ENCODE measurements at places on chromosomes 6 and 20.

DNA sequence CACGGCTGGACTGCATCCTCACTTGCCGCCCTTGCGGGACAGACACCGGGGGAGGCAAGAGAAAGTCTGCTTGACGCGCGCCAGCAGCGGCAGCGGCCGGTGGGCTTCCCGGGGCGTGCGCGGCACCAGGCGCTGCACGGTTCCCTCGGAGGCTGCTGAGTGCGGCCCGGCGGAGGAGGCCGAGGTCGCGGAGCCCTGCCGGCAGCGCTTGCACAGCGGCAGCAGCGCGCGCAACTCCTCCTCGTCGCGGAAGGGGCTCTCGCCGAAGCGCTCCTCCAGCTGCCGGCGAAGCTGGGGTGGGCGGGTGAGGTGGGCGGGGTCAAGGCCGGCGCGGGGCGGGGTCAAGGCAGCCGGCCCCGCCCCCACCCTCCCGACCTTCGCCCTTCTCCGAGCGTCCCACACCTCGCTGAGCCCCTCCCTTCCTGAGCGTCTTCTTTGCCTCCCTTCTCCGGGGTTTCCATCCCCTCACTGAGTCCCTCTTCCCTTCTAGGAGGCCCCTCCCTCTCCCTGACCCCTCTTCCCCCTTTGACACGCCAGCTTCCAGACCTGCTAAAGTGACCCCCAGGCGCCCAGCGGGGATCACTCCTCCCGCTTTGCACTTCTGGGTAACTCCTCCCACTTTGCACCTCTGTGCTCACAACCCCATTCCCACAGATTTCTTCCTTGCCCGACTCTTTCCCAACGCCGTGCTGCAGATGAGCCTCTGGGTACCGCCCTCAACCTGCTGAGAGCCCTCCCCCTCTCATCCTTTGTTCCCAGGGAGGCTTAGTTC, 8.8 kb downstream of the DUSP15 start:
- peak; percentile 82 for DNase-seq

GRCh38 chr20:45163083-45163803, 11.5 kb upstream of the PI3 start:
- DNase-seq: no peak

DNA sequence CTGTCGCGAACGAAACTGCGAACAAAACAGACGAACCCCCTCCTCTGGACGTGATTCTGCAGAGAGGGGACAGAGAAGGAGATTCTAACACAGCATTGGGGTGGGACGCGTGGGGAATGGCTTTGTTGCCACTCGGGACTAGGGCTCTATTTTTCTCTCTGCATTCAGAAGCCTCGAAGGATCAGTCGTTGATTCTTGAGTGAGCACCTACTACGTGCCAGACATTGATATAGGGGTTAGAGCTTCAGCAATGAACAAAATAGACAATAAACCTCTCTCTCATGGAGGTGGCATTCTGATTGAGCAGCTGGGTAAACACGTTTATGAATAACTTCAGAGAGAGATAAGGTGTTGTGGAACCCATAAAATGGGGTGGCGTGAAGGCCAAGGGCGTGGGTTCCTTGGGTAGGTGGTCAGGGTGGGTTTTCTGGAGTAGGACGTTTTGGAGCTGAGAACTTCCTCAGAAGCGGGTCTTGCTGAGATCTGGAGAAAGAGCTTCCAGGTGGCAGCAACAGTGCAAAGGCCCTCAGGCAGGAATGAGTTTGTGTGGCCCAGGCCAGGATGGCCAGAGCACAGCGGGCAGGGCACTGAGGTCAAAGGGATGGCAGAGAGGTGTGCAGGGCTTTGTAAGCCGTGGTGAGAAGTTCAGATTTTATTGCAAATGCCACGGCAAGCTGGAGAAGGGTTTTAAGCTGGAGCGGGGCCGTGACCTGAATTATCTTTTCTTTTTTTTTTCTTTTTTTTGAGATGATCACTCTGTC, 884 bp downstream of the SLC2A10 start:
- DNase-seq: no peak

- no peak for DNase-seq
Measured at GRCh38 chr6:134510142-134510541, 192.2 kb upstream of the SGK1 start.

DNA sequence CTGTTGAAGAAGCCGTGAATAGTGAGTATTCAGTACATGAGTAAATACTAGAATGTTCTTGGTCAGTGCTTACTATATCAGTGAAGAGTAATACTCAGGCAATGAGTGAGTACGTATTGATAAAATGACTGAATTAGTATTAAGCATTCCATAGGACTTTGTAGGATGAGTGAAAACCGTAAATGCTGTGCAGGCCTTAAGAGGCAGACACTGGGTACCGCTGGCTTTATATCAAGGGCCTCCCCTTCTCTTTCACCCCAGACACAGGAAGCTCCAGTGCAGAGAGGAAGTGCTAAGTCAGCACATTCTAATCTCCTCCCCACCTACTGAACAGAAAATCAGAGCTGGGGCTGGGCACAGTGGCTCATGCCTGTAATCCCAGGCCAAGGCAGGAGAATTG, 24.2 kb downstream of the POFUT1 start:
- no peak for DNase-seq

Data from GM18507 (cell line).